Stimulated activated CD8-positive, alpha-beta memory T cell treated with anti-CD3 and anti-CD28 coated beads, Interleukin-7, amount 100 ng/mL, for 1 hour (primary cell): ENCODE measurements at places on chromosomes 11 and 22.

- no peak for DNase-seq
These were observed 295.6 kb downstream of the NTM start for GRCh38 chr11:131666006-131666405.

DNA sequence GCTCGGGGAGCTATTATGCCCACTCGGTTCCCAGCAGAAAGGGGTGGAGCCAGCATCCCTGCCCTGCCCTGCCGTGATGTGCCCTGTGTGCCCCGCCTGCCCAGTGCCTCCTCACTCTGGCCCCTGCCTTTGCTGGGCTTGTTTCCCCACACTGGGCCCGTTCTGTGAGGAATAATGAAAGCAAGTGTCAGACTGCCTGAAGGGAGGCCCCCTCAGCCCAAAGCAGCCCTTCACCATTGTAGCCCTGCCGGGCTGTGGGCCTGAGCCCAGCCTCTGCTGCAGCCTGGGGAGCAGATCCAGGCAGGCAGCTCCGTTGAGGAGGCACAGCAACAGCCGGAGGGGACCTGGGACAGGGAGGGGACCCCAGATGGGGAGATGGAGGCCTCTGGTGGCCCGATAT lies 20.2 kb upstream of the NEFH start:
- DNase-seq: no peak

DNA sequence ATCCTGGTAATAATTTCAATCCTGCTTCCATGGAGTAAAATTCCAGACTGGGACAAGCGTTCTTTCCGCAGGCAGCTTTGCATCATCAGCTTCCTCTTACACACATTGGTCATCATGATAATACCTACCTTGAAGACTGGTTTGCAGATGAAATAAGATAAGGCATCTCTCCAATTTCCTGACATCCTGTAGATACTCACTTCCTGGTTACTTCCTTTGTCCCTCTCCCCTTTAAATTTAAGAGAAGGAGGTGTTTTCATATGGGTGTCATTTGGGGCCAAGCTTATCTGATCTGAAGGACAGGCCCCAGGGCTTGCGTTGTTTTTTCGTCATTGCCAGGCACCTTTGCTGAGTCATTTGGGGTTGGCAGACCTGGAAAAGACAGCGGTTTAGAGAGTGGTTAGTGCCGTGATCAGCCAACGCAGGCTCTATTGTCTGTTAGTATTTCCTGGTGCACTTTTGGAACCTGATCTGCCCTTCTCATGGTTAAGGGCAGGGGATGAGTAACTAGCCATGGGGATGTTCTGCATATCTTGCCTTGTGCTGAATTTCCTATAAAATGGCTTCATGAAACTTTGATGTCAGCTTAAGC lies 24.1 kb downstream of the GRAMD1B start:
- DNase-seq: no peak

- DNase-seq: no peak
These were observed 10.9 kb upstream of the MPEG1 start for GRCh38 chr11:59223611-59224010.

GRCh38 chr11:132134322-132134721 lies 763.9 kb downstream of the NTM start:
- DNase-seq: no peak

- DNase-seq: no peak
These were observed 10.3 kb downstream of the CBX7 start for GRCh38 chr22:39142088-39142680.

GRCh38 chr11:111364503-111364902 lies 14.6 kb downstream of the POU2AF1 start:
- no peak for DNase-seq

DNA sequence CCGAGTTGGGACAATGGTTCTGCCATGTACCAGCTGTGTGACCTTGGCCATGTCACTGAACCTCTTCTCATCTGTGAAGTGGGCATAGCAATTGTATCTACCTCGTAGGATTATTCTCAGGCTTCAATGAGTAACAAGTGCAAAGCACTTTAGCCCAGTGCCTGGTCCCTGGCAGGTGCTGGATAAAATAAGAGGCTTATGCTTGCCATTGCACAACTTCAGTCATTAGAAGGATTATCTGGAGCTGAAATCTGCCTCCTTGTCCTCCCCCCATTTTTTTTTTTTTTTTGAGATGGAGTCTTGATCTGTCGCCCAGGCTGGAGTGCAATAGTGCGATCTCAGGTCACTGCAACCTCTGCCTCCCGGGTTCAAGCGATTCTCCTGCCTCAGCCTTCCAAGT lies 7.2 kb downstream of the SMTNL1 start:
- DNase-seq: no peak

- DNase-seq: no peak
These were observed 7.8 kb upstream of the RRM1 start for GRCh38 chr11:4086575-4087353.

- no peak for DNase-seq
These were observed 77.2 kb upstream of the CLPB start for GRCh38 chr11:72511393-72512047.

DNA sequence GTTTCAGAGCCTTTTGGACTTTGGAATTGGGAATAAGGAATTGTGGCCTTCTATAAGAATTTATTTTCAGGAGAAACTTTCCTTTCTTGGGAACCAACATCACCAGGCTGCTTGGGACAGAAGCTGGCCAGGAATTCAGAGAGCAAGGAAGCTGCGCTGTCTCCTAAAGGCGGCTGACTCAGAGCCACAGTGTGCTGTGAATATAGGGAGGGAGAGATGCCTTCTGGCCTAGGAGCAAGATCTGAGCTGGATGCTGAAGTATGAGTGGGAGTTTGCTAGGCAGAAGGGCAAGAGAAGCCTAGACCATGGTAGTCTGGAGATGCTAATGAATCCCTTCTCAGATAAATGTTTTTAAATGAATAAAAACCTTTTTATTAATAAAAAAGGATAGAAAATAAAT lies 213.7 kb upstream of the TBCEL start:
- DNase-seq: no peak

GRCh38 chr11:31598454-31598853 lies 88.9 kb downstream of the ELP4 start:
- no peak for DNase-seq

DNA sequence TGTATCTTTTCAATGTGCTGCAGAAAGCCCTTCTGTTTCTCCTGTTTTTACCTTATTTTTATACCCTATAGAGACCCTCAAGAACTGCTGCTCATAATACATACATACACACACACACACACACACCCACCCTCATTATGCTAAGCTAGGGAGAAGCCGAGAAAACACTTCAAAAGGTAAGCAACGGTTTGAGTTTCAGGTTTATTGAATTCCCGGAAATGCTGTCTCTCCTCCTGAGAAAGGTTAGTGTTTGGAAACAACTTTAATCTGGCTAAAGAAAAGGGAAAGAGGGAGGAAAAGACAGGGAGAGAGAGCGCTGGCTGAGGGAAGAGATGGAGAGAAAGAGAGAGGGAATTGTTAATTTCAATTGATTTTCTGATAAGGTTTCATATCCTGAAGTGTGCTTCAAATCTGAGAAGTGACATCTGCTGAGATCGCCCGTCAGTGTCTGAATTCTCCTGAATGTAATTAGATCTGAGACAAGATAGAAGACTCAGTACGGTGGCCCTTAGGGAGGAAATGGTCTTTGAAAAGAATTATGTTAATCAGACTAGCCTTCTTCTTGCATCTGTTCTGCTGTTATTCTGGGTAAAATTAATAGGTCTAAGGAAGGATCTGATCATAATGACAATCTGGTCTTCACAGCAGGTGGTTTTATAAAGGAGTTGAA lies 169.1 kb downstream of the NXPE2 start:
- DNase-seq: no peak

DNA sequence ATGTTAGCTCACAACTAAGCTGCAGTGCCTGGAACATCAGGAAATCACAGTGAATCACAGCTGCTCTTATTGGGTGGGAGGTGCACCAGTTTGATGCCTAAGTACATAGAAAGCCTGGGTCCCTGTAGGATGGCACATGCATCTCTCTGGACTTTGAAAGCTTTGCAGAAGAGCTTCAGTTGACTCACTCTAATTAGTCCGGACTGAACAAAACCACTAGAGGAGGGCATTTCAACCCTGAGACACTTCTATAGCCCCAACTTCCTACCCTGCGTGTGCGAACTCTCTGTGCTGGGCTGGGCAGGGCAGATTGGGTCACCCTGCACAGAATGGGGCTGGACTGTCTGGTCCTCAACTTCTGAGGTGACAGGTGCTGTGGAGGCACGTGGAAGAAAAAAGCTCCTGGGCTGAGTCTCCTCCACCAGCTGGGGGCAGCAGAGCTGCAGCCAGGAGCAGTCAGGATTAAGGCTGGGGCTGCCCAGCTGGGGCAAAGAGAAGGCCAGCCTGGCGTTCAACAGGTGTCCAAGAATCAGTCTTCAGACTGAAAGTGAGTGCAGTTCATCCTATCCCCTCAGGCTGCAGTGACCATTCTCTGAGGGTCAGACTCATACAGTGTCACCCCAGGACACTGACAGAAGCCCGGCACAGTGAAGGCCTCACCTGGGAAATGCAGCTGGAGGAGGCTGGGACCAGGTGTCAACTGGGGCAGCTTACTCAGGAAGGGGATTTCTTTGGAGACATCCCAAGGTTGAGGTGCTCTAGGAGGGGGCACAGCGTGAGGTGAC lies 22.1 kb downstream of the GGTLC2 start:
- no peak for DNase-seq

DNA sequence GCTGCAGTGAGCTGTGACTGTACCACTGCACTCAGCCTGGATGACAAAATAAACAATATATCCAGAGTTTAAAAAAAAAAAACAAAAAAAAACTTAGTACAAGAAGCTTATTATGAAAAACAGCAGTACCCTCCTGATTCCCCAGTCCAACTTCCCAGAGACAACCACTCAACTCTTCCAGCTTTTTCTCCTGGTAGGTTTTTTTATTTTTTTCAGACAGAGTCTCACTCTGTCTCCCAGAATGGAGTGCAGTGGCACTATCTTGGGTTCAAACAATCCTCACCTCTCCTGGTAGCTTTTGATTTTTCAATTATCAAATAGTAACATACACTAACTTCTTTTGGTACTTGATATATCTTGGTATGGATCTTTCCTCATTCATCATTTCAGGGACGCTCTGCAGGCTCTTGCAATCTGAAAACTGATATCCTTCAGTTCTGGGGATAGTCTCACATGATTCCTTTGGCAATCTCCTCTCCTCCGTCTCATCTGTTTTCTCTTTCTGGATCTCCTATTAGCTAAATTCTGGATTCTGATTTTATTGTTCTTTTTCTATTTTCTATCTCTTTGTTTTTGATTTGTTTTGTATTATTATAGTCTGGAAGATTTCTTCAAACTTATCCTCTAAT lies 44.9 kb downstream of the ALG9 start:
- no peak for DNase-seq

GRCh38 chr11:134398644-134399292 lies 13.3 kb downstream of the B3GAT1 start:
- DNase-seq: no peak

DNA sequence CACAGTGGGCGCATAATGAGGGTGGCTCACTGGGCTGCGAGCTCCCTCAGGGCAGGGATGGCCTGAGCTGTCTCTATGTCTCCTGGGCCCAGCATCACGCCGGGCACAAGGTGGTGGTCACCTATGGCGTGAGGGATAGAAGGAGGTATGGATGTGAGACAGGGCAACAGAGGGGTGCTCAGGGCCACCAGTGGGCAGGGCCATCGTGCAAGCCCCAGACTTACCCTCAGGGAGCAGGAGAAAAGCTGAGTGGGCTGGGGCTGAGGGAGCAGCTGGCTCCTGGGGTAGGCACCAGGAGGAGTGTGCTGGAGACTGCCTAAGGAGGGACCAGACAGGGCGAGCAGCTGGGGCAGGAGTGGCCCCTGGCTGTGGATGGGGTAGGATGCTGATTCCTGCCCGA lies 34.3 kb upstream of the KLHL35 start:
- no peak for DNase-seq

DNA sequence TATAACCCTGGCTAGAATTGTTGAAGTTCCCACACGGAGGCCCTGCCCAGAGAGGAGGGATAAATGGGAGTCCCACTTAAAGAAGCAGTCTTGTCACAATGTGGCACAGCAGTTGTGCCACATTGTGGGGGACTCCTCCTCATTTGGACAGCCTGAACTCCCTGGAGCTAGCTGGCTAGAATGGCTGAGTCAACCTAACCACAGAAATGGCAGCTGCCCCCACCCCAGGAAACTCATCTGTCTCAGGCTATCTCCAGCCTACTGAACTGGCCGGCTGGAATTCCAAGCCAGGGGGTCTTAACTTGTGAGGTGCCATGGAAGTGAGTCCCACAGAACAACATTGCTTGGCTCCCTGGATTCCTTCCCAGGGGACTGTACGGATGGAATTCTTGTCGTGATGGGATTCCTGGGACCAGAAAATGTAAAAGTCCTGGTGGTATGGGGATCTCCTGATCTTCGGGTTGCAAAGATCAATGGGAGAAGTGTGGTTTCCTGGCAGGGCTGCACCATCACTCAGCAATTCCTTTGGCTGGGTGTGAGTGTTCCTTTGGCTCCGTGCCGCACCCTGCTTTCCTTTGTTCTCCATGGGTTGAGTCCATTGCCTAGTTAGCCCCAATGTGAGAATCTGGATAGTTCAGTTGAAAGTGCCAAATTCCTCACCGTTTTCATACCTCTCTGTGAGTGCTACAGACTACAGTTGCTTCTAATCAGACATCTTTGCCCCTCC lies 791.2 kb upstream of the FAT3 start:
- no peak for DNase-seq

DNA sequence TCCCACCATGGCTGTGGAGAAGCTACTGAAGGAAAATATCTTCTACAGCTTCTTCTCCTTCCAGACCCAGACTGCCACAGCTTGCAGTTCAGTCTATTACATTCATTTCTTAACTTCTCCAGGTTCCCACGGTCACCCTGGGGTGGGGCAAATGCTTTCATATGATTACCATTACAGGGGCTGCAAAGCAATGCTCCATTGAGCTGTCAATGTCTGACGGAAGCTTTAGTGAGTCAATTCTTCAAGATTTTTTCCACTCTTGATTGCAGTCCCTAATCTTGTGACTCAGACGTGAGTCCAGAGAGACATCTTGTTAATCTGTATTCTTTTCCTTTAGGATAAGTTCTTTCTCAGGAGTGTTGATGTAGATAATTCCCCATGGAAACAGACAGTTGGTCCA lies 233.4 kb upstream of the DDI1 start:
- no peak for DNase-seq

- DNase-seq: no peak
These were observed 527.9 kb upstream of the B3GAT1 start for GRCh38 chr11:134939905-134940304.

DNA sequence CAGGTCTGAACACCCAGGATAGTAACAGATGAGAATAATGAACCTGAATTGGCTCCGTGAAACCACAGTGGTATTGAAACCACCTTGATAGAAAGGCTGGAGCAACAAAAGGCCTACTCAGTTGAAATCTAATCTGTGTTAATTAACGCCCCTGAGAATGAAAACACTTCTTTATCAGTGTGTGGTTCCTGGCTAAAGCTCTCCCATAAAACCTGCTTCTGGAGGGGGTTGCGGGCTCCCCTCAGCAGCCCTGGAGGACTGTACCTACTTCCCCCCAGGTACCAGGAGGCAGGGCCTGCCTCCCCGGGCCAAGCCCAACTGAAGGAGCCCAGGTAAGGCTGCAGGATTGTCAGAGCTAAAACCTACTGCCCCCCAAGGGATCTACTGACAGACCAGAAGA lies 54.6 kb downstream of the PLEKHA7 start:
- no peak for DNase-seq

- DNase-seq: no peak
These were observed 312.0 kb upstream of the NARS2 start for GRCh38 chr11:78886616-78887015.
